ENCODE measurements at places on chromosomes 6 and 20. TPM values are rescaled to one million over a fixed set of nuclear protein-coding genes. Genes with fewer than 3 reads are reported as not detected.
A peak's percentile ranks its signal among the peaks of the same experiment; 100 is the strongest.

- no peaks in the 10 kb centered on the region for H3K36me3 ChIP-seq
- DNase-seq = no peak
- no peaks in the 10 kb centered on the region for H3K27me3 ChIP-seq
- no peak overlapping the region for H3K4me3 ChIP-seq
- H3K4me1 ChIP-seq = no peaks in the 10 kb centered on the region
- H3K27ac ChIP-seq = no peak overlapping the region
Observed at GRCh38 chr6:157432231-157432891, 51.4 kb downstream of the ZDHHC14 start.

- H3K27me3 ChIP-seq = no peaks in the 10 kb centered on the region
- H3K36me3 ChIP-seq = no peaks in the 10 kb centered on the region
- no peaks in the 10 kb centered on the region for H3K4me1 ChIP-seq
- DNase-seq = no peak
- no peak overlapping the region for H3K4me3 ChIP-seq
Observed at GRCh38 chr20:50610212-50610718, 81.1 kb downstream of the RIPOR3 start.

CYP39A1 gene
- 1.2 TPM for total RNA-seq

EYA2 gene
- total RNA-seq = 0.40 TPM

DNA sequence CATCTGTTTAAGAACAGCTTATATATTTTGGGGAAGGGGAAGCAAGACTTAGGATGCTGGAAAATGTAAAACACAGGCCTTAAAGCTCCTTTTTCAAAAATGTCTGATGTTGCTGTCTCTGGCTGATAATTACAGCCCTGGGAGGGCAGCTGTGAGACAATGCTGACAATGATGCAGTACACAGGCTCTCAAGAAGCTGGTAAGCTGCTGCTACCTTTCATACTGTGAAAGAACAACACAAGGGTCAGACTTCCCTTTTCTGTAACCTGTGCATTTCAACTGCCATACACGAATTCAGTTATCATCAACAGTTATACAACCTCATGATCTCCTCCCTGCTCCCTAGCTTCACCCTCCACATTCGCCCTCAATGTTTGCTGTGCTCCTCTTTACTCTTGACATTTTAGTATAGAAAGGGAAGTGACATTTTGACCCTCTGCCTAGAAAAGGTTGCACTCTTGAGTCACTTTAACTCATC lies 25.2 kb downstream of the MAP7 start:
- H3K4me1 ChIP-seq = no peaks in the 10 kb centered on the region
- H3K27ac ChIP-seq = no peak overlapping the region
- no peak overlapping the region for H3K4me3 ChIP-seq
- H3K36me3 ChIP-seq = no peaks in the 10 kb centered on the region
- DNase-seq = no peak

SYTL3 gene
- total RNA-seq = 27.4 TPM

DNA sequence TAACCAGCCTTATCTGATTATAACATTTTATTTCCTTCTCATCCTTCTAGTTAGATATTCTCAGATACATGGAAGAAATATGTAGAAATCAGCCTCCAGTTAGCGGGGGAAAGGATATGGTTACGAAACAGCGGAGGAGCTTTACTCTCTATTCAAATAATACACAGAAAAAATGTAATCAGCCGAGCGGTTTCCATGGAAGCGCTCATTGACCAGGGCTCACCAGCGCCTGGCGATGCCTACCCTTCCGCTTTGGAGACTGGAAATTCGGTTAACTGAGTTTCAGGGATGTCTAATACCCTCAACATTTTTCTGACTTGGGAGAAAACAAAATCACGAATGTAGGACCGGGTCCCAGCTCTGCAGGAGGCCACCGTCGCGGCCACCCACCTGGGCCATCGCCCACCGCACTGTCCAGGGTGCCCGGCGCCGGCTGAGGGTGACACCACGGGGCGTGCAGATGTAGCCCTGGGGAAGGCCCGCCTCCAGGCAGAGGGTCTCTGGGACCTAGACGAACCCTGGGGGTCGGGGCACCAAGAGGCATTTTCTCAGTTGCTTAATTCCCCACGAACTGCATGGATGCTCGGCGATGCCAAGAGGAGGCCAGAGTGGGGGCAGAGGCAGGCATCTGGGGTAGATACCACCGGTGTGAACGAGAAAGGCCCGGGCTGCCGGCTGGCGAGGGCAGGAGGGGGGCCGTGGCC lies 1.7 kb downstream of the PRR18 start:
- no peak overlapping the region for H3K27ac ChIP-seq
- H3K27me3 ChIP-seq = peaks cover 63% of the 10 kb centered on the region
- no peaks in the 10 kb centered on the region for H3K36me3 ChIP-seq

OTOR gene
- total RNA-seq = not detected

SLX4IP gene
- 5.4 TPM for total RNA-seq

GRCh38 chr6:71727632-71728294 lies 158.6 kb upstream of the RIMS1 start:
- no peak overlapping the region for H3K27ac ChIP-seq
- no peak for DNase-seq
- H3K4me3 ChIP-seq = no peak overlapping the region
- no peaks in the 10 kb centered on the region for H3K27me3 ChIP-seq

GRCh38 chr20:44309763-44310663 lies 989 bp downstream of the FITM2 start:
- no peaks in the 10 kb centered on the region for H3K36me3 ChIP-seq
- H3K27me3 ChIP-seq = no peaks in the 10 kb centered on the region
- peak overlapping the region; percentile 90 for H3K4me3 ChIP-seq
- DNase-seq = no peak
- H3K4me1 ChIP-seq = peaks cover 26% of the 10 kb centered on the region

RAB44 gene
- 0.61 TPM for total RNA-seq

DNA sequence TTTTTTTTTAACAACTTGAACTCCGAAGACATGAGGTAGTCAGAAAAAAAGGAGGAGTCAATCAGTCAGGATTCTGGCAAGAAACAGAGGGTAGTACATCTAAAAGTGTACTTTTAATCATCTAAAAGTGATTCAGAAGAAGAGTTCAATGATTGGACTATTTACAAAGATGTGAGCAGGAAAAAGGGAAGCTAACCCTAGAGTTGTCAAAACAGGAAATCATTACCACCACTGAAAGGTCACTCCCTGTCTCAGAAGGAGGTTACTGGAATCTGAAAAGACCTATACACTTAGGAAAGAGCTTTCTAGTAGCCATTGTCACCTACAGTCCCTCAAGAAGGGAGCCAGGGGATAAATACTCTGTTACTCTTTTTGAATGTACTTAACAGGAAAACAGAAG lies 16.7 kb upstream of the LMBRD1 start:
- H3K36me3 ChIP-seq = no peaks in the 10 kb centered on the region
- H3K4me1 ChIP-seq = peaks cover 16% of the 10 kb centered on the region
- peak overlapping the region; percentile 17 for H3K4me3 ChIP-seq

DNA sequence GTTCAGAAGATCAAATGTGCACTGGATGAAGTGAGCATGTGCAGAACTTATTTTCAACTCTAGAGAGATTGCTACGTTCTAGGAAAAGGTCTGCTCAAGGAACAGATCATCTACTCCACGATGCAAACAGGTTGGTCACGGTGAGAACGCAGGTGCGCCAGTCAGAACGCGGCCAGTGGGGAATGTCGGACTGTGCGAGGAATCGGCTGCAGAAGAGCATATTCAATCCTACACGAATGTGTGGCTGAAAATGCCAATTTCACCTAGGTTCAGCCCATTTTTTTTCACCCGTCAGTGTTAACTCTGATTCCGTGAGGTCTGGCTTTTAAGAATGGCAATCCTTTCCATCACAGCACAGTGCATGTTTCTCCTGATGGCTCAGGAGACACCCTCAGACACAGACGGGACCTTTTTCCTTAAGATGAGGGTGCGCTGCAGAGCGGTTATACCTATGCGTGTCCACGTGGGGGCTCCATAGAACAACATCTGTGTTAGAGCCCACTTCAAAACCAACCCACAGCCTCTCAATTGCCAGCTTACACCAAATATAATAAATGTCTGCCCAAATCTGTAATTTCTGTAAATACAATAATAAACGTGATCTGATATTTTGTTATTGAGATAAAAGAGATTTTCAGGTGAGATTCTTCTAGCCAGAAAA lies 250.4 kb downstream of the FOXA2 start:
- H3K4me3 ChIP-seq = no peak overlapping the region
- no peaks in the 10 kb centered on the region for H3K27me3 ChIP-seq
- no peak for DNase-seq
- H3K36me3 ChIP-seq = no peaks in the 10 kb centered on the region

KCNG1 gene
- total RNA-seq = 1.6 TPM

GRCh38 chr6:119830494-119831295 lies 481.1 kb upstream of the MAN1A1 start:
- H3K27ac ChIP-seq = no peak overlapping the region
- no peak overlapping the region for H3K4me3 ChIP-seq
- no peaks in the 10 kb centered on the region for H3K4me1 ChIP-seq
- H3K27me3 ChIP-seq = no peaks in the 10 kb centered on the region
- H3K36me3 ChIP-seq = no peaks in the 10 kb centered on the region

PRR18 gene
- total RNA-seq = 0.30 TPM

DNA sequence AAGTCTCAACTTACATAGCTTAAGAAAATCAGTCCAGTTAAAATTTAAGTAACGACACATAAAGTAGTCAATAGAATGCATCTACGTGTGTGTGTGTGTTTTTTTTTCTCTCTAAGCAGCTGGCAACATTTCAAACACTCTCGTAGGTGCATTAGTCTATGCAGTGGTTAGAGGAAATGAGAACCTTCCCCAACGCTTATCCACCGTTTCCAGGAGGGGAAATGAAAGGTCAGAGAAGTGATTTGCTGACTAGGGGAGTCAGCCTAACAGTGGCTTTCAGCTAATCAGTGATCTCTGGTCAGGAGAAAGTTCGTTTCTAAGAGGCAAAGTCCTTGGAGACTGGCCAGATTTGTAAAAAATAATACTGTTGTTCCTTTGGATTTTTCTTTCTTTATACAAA lies 806.6 kb downstream of the C6orf118 start:
- no peak overlapping the region for H3K4me3 ChIP-seq
- H3K36me3 ChIP-seq = no peaks in the 10 kb centered on the region
- DNase-seq = no peak
- no peak overlapping the region for H3K27ac ChIP-seq

DNA sequence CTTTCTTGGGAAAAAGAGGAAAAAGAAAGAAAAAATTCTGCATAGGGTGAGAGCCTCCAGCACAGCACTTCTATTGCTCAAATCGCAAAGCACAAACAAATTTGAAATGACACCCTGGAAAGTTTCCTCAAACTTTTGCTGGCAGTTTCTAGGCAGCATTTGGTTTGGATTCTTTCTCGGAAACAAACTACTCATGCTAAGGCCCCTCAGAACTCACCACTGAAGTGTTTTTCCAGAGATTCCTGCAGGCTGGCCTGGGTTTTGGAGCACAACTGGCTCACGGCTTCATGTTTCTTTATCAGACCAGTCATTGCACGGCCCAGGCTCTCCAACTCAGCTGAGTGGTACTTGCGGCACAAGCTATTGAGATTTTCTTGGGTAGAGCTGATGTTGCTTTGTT lies 237.8 kb downstream of the SYNE1 start:
- H3K4me1 ChIP-seq = no peaks in the 10 kb centered on the region
- no peak overlapping the region for H3K4me3 ChIP-seq
- no peaks in the 10 kb centered on the region for H3K27me3 ChIP-seq
- H3K36me3 ChIP-seq = peaks cover 3% of the 10 kb centered on the region
- no peak for DNase-seq

DNA sequence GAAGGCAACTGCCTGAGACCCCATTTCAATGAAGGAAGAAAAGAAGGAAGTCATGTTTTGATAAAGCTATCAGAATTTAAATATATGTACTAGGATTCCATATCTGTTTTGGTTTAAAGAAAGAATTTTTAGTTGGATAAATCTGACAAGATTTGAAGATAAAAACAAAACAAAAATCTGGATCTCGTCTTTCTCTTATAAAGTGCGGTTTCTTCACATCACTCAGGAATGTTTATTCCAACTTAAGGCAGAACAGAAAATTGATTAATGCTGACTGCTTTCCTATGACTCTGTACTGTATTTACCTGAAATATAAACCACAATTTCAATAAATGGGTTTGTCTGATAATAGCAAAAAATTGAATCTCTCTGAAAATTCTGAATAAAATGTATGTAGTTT lies 439.7 kb downstream of the RFPL4B start:
- DNase-seq = no peak
- no peak overlapping the region for H3K27ac ChIP-seq
- no peaks in the 10 kb centered on the region for H3K36me3 ChIP-seq
- no peak overlapping the region for H3K4me3 ChIP-seq
- no peaks in the 10 kb centered on the region for H3K27me3 ChIP-seq
- H3K4me1 ChIP-seq = no peaks in the 10 kb centered on the region

TGM2 gene
- total RNA-seq = 167 TPM

DNA sequence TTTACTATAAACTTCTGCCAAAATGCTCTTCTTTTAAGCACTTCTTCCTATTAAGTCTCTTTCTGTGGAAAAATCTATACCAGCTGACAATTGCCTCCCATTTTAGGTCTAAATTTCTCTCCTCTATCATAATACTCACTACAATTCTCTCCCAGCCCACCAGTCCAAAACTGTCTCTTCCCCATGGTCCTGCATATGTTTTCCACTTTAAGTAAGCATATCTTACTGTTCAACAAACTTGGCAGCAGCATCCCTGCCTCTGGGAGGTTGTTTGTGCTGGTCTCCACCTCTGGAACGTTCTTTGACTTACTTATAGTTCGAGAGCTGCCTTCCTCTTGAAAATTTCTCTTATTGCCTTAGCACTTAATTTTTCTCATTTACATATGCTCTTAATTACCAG lies 180.5 kb downstream of the COL12A1 start:
- no peaks in the 10 kb centered on the region for H3K36me3 ChIP-seq
- H3K4me3 ChIP-seq = no peak overlapping the region
- no peak for DNase-seq
- H3K4me1 ChIP-seq = no peaks in the 10 kb centered on the region
- H3K27ac ChIP-seq = no peak overlapping the region

DNA sequence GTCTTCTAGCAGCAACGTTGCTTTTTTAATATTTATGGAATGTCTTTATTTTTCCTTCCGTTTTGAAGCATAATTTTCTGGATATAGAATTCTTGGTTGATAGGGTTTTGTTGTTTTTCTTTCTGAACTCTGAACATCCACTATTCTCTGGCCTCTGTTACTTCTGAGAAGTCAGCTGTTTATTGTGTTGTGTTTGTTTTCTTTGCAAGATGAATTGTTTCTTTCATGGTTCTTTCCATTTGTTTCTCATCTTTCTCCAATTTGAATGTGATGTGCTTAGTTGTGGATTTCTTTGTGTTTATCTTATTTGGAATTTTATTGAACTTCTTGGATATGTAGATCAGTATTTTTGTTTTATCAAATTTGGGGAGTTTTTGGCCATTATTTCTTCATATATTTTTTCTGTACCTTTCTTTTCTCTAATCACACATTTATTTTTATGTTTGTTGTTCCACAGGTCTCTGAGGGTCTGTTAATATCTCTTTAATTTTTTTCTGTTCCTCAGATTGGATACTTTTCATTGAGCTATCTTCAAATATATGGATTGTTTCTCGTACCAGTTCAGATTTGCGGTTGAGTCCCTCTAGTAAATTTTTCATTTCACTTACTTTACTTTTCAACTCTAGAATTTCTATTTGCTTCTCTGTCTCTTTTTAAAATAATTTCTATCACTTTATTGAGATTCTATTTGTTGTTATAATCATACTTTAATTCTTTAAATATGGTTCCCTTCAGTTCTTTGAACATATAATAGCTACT lies 18.0 kb downstream of the HIVEP1 start:
- H3K4me3 ChIP-seq = no peak overlapping the region
- DNase-seq = no peak
- H3K27ac ChIP-seq = no peak overlapping the region
- H3K36me3 ChIP-seq = no peaks in the 10 kb centered on the region
